ENCODE measurements at places on chromosomes 7 and 10. TPM values are rescaled to one million over a fixed set of nuclear protein-coding genes. Genes with fewer than 3 reads are reported as not detected.

DNA sequence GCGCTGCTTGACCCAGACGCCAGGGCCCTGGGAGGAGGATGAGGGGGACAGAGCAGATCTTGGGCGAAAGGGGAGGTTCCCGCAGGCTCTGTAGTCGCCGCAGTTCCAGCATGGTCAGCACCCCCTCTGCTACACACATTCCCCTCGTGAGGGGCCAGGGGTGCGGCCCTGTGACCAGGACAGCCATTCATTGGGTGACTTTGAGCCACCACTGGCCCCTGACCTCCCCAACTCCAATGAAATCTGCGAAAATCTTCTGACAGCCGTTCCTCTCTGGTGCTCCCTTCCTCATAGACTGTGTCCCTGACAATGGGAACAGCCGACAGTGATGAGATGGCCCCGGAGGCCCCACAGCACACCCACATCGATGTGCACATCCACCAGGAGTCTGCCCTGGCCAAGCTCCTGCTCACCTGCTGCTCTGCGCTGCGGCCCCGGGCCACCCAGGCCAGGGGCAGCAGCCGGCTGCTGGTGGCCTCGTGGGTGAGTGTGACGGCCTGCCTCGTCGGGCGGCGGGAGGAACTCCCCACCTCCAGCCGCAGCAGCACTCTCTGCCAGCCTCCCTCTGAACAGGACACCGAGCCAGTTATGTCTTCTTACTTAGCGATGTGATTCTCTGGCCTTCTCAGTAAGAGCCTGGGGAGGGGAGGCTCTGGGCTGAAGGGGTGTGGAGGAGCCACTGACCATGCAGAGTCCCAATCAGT, 825 bp downstream of the TMEM176A start:
- peak; percentile 4 for ATAC-seq

DNA sequence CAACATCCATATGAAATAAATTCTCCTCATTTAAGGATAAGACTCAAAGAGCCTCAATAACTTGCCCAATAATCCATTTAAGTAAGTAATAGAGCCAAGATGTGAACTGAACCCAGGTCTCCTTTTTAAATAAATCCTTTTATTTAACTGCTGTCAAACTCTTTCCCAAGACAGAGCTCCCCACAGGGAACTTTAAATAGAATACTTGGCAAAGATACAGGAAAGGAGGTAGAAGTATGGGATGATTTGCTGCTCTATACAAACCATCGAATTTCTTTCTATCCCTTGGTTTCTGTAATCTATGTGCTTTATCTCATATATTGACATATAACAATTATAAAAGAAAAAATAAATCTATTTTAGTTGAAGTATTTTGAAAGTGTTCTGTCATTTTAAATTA, 295.9 kb downstream of the CSTF2T start:
- ATAC-seq = no peak

DNA sequence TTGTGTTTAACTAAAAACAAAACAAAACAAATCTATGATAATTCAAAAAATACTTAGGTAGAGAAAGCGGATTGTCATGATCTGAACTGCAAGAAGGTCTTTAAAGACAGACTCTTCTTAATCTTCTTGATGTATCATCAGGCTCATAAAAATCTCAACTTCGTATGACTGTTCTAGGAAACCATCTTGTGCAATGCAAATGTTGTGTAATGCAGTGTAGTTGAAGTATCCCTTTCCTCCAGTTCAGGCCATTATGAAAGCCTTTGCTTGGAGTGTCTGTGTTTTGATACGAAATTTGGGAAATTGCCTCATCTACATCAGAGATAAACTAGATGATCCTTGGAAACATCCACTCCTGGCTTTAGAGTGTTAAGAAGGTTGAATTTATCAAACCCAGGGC, 30.9 kb downstream of the CDK1 start:
- ATAC-seq = no peak

GARIN1A gene
- 1.5 TPM for total RNA-seq

SP8 gene
- not detected for total RNA-seq

ZNF503 gene
- total RNA-seq = 27.3 TPM
